Activated CD4-positive, CD25-positive, alpha-beta regulatory T cell treated with anti-CD3 and anti-CD28 coated beads, Interleukin-2, amount 50 U/mL, for 72 hours (primary cell): ENCODE measurements at places on chromosomes 3 and 15.

GRCh38 chr3:143727391-143727790 is 120.9 kb downstream of the SLC9A9 start:
- no peak for DNase-seq

DNA sequence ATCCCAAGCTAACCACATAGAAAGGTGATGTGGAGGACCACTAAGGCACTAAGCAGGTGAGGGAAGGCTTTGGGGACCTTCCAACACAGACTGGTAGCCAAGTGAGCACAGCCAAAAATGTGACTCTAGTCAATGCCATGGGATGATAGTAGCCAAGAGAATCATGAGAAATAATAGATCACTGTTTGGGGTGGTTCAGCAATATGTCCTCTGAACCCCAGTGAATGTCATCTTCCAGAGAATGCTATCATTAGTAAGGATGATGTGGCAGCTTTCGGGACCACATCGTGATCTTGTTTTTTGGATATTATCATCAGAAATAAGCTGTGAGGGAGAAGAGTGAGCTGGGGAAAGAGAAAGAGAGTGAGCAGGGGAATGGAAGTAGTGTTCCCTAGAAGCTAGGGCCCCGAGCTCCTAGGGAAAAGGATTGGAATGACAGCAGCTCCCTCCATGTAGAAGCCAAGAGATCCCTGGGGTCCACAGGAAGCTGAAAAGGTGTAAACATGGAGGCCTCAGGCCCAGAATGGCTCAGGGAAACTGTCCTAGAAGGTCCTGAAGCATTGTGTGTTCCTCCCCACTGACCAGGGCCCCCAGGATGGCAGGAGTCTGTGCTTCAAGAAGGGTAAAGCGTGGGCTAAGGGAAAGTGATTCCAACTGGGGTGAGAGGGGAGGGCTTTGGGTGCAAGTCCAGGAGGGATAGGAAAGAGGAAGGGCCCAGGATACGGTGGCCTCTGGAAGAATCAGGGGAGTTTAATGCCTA is 56.6 kb upstream of the KLF13 start:
- no peak for DNase-seq

GRCh38 chr3:59518283-59519055 is 468.6 kb upstream of the CFAP20DC start:
- no peak for DNase-seq

GRCh38 chr15:73965758-73966113 is 26.4 kb downstream of the STOML1 start:
- DNase-seq: no peak

- DNase-seq: no peak
Observed at GRCh38 chr3:111936191-111936841, 42.5 kb upstream of the ABHD10 start.

DNA sequence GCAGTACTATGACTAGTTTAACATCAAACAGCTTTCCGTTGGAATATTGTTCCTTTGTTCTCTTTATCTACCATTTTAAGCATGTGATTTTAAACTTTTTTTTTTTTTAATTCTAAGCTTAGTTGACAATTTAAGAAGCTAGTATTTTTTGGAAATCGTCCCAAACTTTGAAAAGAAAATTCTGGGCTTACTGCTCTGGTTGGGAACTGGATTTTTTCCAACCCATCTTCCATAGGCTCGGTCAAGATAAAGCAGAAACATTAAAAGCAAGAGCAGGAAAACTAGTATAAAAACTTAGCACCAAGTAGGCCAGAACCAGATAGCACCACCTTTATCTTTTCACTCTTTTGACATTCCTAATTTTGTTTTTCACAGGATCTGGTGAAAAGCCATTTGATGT is 49.9 kb downstream of the TSC22D2 start:
- no peak for DNase-seq

- no peak for DNase-seq
Observed at GRCh38 chr3:18634461-18634860, 209.3 kb upstream of the SATB1 start.

- peak; percentile 53 for DNase-seq
Observed at GRCh38 chr3:171028025-171028778, 1.7 kb upstream of the SLC2A2 start.

DNA sequence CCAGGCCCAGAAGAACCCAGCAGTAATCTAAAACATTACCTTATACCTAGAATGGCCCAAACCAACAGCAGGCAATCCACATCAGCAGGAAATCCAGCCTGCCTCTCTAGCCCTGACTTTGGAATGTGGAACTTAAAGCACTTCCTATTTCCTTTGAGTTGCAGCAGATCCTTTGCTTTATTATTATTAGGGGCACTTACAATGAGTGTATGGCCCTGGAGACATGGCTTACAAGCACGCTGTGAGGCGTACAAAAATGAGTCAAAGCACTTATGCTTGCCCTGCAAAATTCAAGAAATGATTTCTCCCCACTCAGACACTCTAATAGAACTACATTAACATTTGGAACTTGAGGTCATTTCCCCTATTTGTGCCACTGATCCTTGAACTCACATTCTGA is 9.5 kb upstream of the KNSTRN start:
- DNase-seq: no peak

- DNase-seq: no peak
Observed at GRCh38 chr15:62122249-62122648, 42.8 kb downstream of the C2CD4B start.

- DNase-seq: no peak
Observed at GRCh38 chr3:29478611-29479010, 197.7 kb downstream of the RBMS3 start.

- DNase-seq: no peak
Observed at GRCh38 chr3:53815651-53816050, 30.6 kb downstream of the CHDH start.

DNA sequence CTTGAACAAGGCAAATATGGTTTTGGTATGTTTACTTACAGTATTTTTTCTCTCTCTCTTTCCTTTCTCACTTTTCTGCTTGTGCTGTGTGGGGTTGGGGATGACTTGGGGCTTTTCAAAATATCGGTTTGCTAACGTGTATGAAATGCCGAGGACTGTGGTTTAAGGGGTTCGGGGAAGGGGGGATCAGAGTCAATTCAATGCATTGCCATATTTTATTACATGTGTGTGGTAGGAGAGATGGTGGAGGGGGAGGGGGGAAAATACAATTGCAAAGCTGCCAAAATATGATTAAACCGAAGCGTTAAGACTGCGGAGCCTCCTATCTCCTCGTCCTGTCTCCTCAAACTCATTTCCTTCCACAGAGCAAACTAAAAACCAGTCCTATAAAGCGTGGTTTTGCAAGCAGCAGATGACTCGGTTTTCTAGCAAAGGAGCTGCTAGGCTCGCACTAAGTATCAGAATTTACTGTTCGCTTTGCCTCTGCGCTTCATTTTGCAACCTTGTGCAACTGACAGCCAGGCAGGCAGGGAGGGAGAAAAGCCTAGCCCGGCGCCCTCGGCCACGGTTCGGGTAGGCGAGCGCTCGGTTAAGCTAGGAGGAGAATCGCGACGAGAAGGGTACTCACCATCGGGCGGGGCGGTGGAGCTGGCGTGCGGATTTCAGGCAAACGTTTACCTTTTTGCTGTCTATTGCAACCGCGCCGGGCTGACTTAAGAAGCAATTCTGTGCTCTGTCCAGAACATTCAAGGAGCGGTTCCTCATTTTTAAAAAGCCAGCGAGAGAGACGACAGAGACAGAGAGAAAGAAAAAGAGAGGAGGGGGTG is 4.0 kb upstream of the NR2F2 start:
- no peak for DNase-seq

- DNase-seq: no peak
Observed at GRCh38 chr15:72161361-72162132, 36.0 kb downstream of the GRAMD2A start.

DNA sequence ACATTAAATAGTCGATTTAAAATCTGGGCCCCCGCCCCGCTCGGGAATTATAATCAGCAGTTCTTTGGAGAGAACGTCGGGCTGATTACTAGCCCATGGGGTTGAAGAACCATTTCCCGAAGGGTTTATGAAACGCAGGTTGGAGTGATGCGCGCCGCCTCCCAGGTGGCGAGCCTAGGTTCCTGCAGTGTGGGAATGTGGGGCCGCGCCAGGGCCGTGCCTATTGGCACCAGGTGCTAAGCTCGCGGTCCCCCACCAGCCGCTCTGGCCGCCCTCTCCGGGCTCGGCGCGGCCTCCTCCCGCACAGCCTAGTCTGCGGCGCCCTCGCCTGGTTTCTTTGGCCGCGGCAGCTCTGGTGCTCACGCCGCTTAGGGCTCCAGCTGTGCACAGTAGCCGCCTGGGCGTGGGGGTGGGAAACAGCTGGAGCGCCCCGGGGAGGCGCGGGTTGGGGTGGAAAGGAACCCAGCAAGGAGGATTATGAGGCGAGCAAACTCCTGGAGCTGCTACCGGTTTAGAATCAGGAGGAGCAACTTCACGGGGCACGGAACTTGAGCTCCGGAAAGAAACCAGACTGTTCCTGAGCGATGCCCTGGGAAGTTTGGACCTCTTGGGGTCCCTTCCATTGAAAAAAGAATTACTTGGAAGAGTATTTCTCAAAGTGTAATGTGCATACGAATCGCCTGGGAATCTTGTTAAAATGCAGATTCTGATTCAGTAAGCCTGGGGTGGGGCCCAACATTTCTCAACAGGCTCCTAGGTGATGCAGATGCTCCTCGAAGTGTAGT is 5.6 kb upstream of the MECOM start:
- DNase-seq: peak; percentile 48

DNA sequence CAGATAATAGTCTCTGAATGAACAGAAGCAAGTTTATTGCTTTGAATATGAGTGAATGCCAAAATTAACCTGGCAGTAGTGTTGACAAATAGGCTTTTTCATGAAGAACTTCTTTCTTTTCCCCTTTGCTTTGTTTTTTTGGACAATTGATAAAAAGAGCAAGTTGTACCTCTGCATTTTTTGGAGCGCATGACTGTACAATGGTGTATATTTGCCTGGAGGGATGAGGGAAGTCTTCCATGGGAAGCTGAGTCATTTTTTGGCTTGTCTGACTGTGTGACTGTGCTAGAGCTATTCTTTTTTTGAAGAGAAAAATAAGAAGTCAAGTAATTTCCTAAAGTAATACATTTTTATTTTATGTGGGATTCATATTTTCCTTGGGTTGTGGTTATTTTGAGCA is 186.9 kb downstream of the KLHL25 start:
- no peak for DNase-seq

DNA sequence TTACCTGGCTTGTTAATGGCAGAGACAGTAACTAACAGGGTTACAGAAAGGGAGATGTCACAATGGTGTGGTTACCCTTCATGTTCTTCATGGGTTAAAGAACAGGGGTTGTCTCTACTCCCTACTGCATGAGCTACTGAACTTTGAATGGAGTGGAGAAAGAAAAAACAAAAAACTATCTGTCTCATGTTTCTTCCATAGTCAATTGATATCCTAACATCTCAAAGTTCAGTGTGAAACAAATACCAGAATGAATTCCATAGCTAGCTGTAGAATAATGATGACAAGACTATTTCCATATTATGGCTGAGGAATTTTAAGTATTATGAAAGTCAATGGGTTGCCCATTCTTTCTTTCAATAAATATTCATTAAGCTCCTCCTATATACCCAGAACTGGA is 161.3 kb upstream of the LPP start:
- DNase-seq: no peak

DNA sequence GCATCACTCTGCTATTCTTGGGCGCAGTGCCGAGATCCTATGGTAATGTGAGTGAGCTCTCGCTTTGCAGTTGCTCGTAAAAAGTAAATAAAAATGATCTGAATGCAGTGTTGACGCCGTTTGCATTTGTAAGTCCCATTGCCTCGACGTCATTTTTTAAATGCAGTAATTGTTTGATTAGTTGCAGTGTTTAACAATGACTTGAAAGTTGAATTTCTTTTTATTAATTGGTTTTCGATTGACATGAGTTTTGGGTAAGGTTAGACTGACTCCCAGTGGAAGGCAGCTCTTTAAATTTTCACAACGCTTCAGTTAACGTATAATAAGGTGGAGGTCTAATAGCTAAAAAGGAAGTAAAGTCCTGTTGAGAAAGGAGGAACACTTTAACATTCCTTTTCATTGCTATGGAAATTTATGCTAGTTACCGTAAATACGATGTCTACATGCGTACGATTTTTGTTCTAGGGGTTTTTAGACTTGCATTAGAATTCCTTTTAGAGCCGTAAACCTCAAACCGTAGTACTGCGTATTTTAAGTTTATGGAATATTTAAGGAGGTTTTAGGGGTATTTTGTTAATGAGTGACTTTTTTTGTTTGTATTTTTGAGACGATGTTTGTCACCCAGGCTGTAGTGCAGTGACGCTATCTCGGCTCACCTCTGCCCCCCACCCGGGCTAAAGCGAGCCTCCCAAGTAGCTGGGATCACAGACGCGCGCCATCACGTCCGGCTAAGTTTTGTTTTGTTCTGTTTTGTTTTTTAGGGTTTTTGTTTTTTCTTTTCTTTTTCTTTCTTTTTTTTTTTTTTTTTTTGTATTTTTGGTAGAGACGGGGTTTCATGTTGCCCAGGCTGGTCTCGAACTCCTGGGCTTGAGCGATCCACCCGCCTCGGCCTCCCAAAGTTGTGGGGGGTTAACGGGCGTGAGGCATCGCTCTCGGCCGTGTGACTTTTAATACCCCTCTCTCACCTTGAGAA is 1.4 kb downstream of the MORF4L1 start:
- DNase-seq: no peak

GRCh38 chr15:48541341-48542278 is 103.9 kb downstream of the FBN1 start:
- DNase-seq: no peak

- no peak for DNase-seq
Observed at GRCh38 chr15:79773128-79773527, 123.7 kb downstream of the MTHFS start.

- no peak for DNase-seq
Observed at GRCh38 chr3:193894121-193894863, 241.7 kb upstream of the HES1 start.

GRCh38 chr3:118466795-118467330 is 567.8 kb downstream of the IGSF11 start:
- no peak for DNase-seq

DNA sequence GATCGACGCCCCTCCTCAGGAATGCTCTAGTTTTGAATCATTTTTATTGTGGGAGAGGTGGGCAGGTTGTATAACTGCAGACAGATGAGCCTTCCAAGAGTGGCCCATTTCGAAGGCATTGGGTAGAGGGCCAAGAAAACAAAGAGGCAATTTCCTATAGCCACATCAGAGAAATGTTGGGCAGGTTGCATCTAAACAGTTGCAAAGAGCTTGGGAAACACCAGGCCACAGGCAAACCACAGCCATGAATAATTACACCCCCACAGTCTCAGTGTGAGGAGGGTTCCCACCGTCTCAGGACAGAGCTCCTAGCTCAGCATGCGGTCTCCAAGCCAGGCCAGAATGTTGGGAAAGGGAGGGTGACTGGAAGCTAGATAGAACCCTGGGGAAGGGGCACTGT is 257.3 kb downstream of the ABHD5 start:
- DNase-seq: no peak

DNA sequence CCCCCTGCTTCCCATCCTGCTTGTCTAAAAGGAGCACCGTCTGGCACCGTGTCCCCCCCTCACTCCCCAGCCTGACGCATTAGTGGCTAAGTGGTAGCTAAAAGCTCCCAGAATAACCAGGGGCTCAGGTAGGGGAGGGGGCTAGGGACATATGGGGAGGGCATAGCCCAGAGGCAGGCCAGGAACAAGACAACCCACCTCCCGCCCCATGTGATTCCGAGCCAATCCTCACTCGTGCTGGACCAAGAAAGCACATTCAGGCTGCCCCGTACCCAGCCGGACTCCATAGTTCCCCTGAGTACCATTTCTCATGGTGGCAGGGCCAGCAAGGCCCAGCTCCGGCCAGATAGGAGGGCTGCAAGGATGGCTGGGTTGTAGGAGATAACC is 11.5 kb downstream of the SEMA7A start:
- DNase-seq: no peak

- DNase-seq: no peak
Observed at GRCh38 chr3:194294199-194294894, 56.8 kb downstream of the CPN2 start.
